ENCODE measurements at places on chromosomes 3 and 15.

DNA sequence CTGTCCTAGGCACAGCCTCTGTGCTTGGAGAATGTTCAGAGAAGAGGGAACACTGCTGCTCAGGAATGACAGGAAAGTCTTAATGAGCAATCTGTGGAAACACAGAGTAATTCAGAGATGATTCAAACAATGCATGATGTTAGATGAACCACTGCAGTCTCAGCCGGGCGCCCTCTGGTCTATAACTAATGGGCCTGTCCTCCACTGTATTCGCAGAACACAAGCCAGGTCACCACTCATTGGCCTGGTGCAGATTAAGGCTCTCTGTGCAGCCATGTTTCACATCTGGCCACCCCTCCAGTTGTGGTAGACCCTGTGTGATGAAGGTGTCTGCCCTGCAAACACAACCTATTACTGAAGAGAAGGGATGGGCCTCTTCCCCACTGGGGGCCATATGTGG, 281.7 kb upstream of the ROPN1 start:
- no peak for DNase-seq

DNA sequence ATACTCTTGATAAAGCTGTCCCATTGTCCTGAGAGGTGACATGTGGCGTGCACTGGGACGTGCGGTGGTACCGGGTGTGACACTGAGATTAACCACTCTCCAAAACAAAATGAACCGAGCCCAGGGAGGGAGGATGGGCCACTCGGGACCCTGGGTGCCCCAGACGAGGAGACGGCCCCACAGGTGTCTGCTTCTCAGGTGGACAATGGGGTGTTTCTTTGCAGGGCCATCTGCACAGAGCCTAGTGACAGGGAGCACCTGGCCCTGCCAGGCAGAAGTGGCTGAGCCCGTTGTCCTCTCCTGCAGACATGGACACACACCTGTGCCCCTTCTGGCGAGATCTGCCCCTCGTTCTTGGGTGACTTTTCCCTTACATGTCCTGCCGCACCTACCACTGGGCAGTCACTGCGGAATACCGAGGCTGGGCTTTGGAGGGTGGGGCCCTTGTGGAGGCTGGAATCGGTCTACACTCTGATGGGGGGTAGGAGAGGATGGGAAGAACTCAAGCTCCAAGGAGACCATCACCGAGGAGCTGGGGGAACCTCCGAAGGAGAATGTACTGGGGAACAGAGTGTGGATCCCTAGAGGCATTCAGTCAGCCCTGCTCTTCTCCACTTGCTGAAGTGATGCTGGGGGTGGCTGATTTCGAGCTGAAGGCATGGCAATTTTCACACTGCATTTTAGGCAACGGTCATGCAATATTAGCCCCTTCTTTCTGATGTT, 153.5 kb downstream of the ATP10A start:
- no peak for DNase-seq

- DNase-seq: no peak
These were observed 138.3 kb downstream of the RYR3 start for GRCh38 chr15:33448961-33449606.

DNA sequence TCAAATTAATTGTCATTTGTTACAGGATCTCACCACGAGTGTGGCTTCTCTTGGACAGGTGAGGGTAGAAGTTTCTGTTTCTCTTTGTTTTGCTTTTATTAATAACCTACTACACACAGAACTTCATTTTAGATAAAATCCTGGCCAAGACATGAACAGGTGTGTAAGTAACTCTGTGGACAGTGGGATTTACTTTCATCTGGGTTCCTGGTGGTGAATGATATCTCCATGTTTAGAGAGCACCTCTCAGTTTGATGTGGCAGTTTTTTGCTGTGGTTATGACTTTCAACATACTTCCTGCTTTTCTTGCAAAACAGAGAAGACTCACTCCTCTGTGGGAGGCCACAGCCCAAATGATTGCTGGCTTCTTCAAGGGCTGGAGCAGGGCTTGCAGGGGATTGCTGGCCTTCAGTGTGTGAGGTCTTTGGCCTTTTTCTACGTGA, 71.1 kb upstream of the XCR1 start:
- DNase-seq: peak; percentile 36

- no peak for DNase-seq
These were observed 62.8 kb downstream of the CTDSPL start for GRCh38 chr3:37924453-37924852.

DNA sequence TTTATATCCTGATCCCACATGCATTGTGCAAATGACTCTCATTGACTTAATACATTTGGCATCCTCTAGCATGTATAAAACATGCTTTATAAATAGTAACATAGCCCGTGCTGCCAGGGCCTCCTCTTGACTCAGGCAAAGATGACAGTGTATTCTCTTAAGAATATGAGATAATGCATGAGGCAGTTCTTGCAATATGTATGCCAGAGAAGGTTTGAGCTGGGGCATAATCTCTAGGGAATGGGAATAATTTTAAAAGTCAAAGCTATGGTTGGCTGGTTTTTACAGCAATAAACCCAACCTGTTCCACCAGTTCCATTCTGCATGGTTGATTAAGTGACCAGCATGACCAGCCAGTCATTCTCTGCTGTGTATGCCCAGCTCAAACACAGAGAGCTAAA, 179.0 kb upstream of the PFN2 start:
- peak; percentile 94 for DNase-seq

- no peak for DNase-seq
These were observed 54.1 kb upstream of the CHRNB4 start for GRCh38 chr15:78695046-78695671.

GRCh38 chr3:143668924-143669790, 179.1 kb downstream of the SLC9A9 start:
- no peak for DNase-seq

DNA sequence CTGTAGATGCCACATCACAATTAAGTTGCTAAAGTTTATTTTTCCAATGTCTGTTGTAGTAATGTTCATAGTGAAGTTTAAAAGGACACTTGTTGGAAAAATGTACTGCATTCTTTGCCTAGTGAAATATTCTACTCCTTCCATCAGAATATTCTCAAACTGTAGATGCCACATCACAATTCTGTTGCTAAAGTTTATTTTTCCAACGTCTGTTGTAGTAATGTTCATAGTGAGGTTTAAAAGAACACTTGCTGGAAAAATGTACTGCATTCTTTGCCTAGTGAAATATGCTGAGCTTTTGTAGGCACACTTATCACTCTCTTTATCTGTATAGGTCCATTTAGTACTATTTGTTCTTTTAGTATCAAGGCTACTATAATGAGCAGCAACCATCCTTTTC, 836.1 kb downstream of the NAALADL2 start:
- no peak for DNase-seq

- DNase-seq: no peak
These were observed 161.0 kb downstream of the THSD4 start for GRCh38 chr15:71276336-71276665.

DNA sequence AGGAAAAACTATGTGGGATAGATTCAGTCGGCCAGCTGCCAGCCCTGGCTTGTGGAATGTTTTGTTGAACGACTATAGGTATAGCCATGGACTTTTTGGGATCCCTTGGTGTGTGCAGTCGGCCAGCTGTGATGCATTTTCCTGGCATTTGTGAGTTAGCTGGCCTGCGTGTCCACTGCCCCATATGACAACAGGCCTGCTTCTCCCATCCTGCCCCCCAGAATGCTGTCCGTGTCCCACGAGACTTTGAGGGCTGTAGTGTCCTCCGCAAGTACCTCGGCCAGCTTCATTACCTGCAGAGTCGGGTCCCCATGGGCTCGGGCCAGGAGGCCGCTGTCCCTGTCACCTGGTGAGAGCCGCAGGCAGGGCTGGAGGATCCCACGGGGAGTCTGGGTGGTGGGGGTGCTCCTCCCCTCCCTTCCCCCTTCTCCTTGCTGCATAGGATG, 23.6 kb downstream of the PTPN23 start:
- peak; percentile 41 for DNase-seq

DNA sequence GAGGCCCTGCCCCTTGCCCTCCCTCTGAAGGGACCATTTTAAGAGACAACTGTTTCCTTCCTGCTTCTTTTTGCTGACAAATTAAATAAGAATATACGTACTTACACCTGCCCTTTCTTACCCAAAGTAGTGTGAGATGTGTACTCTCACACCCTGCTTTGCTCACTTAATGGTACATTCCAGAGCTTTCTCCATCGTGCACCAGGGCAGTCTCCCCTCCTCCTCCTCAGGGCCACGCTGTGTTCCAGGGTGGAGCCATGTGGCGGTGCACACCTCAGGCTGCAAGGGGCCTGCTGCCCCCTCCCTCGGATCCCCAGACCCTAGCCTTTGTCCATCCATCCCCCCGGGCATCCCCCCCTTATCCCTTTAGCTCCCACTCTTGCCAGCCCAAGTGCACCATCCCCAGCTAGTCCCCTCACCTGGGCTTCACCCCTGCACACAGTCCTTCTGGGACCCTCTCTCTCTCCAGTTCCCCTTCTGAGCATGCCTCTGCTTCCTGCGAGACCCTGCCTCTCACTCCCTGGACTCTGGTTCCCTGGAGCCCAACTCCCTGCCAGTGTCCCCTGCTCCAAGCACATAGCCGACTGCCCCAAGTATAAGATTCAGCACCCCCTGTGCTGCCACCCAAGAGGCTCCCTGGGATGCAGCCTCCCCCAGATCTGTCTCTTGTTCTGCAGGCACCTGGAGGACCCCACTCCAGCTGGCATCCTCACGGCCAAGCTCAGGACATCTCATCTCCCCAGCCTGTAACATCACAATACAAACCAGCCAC, 89.5 kb upstream of the IQSEC1 start:
- no peak for DNase-seq

DNA sequence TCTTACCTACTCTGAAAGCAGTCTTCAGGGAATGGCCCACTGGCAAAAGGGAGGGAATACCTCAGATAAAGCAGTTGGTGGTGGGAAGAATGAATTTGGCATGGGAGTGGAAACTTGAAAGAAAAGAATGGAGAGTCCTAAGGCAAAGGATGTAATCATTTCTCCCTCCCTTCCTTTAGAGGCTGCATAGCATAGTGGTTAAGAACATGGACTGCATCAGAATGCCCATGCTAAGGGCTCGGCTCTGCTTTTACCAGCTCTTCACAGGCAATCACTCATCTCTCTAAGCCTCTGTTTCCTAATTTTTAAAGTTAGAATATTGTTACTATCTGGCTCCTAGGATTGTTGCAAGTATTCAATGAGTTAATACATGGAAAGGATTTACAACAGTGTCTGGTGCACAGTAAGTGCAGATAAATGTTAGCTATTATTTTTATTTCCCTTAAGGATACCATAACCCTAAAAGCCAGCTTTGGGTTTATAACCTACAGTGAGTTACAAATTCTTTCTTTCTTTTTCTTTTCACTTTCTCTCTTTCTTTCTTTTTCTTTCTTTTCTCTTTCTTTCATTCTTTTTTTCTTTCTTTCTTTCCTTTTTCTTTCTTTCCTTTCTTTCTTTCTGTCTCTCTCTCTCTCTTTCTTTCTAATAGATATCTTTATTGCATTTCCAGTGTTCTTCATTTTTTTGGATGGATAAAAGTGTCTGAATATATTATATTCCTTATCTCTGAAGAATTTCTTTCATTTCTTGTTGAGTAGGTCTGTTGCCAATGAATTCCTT, 23.6 kb downstream of the VEPH1 start:
- DNase-seq: no peak

DNA sequence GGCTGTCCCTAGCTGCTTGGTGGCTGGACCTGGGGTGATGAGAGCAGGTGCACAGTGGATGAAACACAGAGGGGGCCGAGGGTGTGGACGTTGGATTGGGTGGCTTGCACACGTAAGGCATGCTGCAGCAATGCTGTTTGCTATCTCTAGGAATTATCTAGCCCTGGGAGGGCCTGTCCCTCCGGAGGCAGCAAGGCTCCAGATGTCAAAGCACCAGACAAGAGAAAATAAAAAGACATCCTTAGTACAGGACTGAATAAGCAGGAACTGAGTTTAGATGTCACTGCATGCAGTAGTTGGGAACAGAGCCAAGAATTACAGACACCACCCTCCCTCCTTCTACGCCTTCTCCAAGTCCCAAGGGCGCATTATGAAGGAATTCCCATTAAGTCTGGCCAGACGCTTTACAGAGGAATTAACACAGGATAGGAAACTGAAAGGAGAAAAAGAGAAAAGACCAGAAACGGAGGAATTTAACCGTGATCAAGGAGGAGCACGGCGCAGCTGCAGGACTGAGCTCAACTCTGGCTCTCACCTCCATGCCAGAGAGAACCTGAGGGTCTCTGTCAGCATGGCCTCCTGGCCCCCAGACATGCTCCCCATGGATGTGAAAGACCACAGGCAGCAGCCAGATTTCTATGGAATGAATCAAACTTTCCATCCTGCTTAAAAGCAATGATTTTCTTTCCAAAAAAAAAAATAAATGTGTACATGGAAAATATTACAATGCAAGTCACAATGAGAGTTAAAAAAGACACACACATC, 13.8 kb downstream of the ATP10A start:
- peak; percentile 98 for DNase-seq

DNA sequence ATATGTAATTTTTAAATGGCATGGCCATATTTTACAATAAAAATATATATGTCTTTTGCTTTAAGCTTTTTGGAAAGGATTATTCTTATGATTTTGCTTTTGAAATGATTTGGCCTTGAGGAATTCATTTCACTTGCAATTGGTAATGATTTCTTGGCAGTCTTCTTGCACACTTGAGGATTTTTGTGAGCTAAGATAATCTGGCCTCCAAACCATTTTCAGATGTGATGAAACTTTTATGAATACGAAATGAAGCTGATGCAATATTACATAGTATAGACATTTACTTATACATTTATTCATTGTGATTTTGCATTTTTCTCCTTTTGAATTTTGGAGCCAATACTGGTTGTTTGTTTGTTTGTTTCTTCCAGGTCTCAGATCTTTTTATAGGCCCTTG, 6.4 kb upstream of the SH2D7 start:
- DNase-seq: peak; percentile 97

GRCh38 chr3:116339441-116340028, 105.8 kb downstream of the LSAMP start:
- DNase-seq: peak; percentile 85

- peak; percentile 81 for DNase-seq
These were observed 49.7 kb upstream of the POMGNT2 start for GRCh38 chr3:43155464-43156121.

DNA sequence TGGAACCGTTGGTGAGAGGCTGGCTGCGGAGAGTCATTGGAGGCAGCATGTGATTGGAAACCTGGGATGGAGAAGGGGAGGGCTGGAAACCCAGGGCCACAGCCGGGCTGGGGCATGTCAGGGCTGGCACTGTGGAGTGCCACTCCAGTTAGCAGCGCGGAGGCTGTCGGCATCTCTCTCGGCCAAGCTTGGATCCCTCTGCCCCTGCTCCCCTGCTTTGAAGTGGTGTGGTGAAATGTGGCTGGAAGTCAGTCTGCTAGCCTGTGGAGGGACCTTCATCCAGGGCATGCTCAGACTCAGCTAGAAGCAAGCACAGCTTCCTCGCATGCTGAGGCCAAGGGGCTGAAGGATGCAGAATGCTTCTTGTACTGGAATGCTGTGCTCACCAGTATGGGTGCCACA, 13.5 kb downstream of the SLCO3A1 start:
- no peak for DNase-seq

Measured in fibroblast of skin of scalp (primary cell).